ENCODE measurements at places on chromosomes 5 and 9.

DNA sequence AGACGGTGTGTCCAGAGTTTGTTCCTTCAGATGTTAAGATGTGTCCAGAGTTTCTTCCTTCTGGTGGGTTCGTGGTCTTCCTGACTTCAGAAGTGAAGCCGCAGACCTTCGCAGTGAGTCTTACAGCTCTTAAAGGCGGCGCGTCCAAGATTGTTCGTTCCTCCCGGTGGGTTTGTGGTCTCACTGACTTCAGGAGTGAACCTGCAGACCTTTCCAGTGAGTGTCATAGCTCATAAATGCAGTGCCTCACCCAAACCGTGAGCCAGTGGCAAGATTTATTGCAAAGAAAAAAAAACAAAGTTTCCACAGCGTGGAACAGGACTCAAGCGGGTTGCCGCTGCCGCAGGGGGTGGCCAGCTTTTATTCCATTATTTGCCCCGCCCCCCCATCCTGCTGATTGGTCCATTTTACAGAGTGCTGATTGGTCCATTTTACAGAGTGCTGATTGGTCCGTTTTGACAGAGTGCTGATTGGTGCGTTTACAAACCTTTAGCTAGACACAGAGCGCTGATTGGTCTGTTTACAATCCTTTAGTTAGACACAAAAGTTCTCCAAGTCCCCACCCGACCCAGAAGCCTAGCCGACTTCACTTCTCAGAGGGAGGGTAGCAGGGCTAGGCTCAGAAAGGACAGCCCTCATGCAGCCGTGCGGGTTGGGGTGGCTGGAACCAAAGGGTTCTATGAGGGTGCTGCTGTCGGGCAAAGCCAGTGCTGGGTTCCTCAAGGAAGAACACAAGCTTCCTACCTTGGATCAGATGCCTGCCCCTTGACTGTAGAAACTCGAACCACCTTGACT, 9.1 kb upstream of the RNF130 start:
- no peak for DNase-seq

- DNase-seq: no peak
Observed at GRCh38 chr9:138020795-138021182, 143.2 kb downstream of the CACNA1B start.

DNA sequence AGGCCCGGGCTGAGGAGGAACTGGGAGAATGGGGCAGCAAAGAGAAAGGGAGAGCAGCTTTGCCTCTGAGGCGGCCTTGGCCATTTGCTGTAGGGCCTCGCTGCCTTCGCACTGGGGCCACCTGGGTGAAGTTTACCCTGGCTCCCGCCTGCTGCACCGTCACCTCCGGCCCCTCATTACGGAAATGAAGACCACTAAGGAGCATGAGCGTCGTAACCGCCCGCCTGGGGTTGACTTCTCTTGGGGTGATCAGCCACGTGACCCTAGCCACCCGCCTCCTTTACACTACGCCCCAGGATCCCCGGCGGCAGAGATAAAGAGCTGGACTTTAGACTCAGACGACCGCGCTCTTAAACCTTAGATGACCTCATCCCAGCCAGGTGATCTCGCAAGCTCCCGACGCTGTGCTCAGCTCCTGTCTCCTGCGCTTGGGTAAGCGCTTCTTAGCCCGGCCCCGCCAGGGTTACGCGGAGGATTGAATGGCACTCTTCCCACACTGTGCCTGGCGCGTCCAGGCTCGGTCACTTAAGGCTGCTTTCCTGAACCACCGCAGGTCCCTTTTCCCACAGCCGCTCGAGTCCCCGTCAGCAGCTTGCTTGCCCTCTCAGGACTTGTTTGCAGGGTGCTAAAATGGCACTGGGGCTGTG, 107.9 kb upstream of the LARP1 start:
- no peak for DNase-seq

- no peak for DNase-seq
Observed at GRCh38 chr9:133323211-133323610, 12.8 kb downstream of the SURF6 start.

- DNase-seq: no peak
Observed at GRCh38 chr5:138542180-138542955, 668 bp downstream of the ETF1 start.

- no peak for DNase-seq
Observed at GRCh38 chr5:79378510-79379186, 135.3 kb downstream of the HOMER1 start.

DNA sequence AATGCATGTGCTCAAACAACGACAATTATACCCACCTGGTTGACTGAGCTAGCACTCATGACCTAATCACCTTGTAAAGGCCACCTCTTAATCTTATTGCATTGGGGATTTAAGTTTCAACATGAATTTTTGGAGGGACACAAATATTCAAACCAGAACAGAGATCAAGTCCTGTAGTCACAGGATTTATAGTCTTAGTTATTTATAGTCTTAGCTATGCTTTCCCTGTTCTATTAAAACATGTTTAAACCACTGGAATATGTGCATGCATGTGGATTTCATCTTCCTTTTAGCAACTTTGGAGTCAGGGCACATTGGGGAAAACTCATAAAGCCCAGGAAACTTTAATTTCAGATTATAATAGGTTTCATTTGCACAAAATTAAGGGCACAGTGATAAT, 26.7 kb downstream of the ANKDD1B start:
- DNase-seq: no peak

All from NCI-H2227 treated with DMSO at 0.1 percent for 48 hours (cell line).